ENCODE measurements at places on chromosomes 5 and 9.
A peak's percentile ranks its signal among the peaks of the same experiment; 100 is the strongest.

DNA sequence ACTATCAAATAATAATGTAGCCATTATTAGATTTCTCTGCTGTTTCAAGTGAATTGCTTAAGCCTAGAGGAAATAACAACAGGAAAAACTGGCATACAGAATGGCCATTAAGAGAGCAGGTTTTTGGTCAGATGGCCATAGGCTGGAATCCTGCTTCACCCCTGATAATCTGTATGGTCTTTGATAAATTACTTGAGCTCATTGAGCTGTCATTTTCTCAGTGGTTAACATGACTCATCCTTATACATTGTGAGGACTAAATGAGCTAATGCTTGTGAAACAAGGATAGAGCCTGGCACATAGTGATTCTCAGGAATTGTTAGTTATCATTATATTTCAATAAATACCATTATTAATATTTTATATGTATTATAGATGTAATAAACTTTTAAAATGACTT lies 516.5 kb downstream of the KIF4B start:
- no peak for DNase-seq

DNA sequence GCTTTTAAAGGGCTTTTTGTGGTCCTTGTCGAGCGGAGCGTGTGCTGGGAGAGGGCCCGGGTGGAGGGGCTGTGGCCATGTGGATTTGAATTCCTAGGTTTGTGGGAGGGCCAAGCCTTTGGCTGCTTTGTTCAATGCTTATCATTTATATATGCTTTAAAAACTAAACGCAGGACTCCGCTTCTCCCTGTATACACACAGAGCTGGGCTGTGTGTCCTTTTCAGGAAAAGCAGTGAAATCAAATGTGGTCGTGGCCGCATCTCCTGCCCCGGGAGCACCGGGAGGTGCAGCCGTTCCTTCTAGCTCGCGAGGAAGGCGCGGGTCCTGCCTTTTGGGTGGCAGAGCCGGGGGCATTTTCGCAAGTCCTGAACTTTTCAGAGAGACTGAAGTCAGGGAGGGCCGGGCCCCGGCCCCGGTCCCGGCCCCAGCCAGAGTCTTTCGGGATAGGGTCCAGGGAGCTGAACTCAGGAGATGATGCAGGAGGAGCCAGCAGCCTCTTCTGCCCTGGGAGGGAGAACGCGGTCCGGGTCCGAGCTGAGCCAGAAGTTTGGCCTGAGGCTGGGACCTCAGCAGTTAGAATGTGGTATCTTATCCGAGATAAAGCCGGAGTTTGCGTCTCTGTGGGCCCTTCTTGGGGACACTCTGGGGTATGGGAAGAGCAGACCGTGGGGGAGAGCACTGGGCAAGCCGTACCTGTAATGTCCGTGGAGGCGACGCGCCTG lies 158.8 kb downstream of the C9orf152 start:
- DNase-seq, result peak; percentile 58

- peak; percentile 37 for DNase-seq
Measured at GRCh38 chr5:1639757-1640156, 116.0 kb upstream of the LPCAT1 start.

DNA sequence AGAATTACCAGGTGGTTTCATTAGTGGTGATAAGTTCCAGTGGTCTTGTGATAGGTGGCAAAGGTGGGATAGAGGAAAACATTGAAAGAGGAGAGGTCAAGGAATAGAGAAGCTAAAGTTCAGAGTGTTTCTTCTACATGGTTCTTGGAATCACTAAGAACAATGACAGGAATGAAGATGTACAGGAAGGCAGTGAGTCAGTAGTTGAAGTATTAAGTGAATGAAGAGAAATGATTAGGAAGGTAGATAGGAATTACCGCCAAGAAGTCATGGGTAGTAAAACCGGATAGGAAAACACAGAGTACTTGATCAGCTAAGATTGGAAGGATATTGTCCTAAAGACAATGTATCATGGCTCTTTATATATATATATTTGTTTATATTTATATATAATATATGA lies 37.9 kb upstream of the RASA1 start:
- DNase-seq, result no peak

DNA sequence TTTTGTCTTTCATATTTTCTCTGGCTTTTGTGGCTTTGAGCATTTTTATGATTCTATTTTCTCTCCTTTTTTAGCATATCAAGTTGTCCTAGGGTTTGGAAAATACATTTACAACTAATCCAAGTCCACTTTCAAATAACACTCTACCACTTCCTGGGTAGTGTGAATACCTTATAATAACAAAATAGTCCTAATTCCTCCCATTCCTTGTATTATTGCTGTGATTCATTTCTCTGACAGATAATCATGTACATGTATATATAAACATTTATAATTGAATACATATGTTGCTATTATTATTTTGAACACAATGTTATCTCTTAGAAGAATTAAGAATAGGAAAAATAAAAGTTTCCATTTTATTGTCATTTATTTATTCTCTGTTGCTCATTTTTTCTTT lies 14.9 kb upstream of the ADAM19 start:
- DNase-seq, result no peak

DNA sequence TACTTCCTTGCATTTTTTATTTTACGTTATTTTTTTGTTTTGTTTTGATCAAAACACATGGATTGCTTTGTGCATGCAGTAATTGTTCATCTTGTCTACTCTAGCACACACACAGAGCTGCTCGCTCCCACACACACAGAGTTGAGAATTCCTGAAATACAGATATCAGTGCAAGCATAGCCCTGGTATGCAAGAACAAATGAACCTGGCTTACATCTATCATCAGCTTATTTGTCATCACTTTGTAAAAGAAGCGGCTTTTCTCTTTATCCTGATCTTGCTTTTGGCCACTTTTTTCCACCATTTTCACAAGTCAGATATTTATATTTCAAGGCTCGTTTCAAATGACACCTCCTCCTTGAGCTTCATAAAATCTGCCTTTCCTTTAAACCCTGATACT lies 1435.7 kb downstream of the MAT2B start:
- DNase-seq, result no peak

GRCh38 chr5:937151-937924 lies 44.7 kb downstream of the TRIP13 start:
- DNase-seq, result no peak

GRCh38 chr5:143229426-143229895 lies 174.0 kb downstream of the NR3C1 start:
- DNase-seq, result no peak

DNA sequence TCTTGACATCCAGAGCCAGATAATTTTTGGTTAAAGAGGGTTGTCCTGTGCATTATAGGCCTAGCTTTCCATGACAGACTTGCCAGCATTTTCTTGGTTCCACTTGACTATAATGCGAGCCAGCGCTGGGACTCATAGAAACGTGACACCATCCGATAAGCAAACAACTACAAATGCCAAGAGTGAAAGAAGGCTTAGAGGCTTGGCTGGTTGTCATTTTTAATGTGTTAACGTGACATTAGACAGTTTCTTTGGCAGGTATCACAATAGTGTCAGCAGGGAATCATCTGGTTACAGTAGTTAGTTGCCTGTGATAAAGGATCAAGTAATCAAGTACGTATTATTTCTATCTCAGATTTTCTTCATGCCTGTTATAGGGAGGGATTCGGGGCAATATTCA lies 20.0 kb upstream of the LIFR start:
- DNase-seq, result peak; percentile 46

DNA sequence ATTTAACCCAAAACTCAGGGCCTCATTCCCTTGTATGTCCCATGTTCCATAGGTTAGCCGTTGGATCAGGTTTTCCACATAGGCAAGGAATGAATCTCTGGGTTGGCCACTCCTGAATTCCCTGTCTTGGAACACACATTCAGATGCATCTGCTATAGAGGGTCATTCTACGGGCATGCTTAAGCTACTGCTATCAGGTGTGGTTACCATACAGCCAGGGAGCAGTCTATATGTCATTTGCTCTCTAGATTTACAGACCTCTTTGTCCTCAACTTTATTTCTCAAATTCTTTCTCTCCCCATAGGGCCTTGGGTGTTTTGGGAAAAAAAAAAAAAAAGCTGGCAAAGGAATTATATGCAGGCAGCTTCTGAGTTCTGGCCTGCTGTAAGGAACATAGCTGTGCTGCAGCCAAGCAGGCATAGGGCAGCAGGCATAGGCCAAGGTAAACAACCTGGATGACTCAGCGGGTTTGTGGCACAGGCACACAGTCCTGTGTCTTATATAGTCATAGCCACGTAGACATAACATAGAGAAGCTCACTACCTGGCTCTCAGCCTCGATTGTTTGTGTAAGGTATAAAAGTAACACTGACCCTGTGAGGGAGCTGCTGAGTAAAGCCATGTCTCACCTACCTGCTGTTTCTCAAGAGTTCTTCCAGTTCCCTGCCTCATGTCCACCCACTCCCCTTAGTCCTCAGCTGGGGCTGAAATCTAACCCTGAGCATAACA lies 141.5 kb downstream of the OSTF1 start:
- no peak for DNase-seq

- DNase-seq, result no peak
Measured at GRCh38 chr9:12666813-12667212, 26.4 kb upstream of the TYRP1 start.

GRCh38 chr5:74673011-74673790 lies 11.8 kb upstream of the HEXB start:
- DNase-seq, result peak; percentile 62

DNA sequence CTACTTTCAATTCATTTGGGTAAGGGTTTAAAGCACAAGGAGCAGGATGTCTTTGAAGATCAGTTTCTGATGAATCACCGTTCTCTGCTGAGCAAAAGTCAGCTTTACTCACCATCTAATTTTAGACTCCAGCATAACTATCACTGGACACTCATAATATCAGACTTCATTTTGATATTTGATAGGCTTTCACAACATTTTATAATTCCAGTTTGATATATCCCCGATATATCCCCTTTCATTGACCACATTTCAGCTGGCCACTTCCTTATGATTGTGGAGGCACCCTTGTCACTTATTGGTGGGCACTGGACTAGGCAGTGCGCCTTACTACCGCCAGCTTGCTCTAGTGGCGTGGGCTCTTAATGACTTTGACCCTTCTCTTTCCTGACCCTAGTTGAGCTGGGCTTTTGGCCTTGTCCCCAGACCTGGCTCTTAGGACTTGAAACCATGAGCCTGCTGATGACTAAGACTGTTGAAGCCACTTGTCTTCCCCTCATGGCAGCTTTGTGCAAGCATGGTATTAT lies 46.8 kb downstream of the CYSTM1 start:
- no peak for DNase-seq

- no peak for DNase-seq
Measured at GRCh38 chr5:427415-428087, 15.4 kb upstream of the EXOC3 start.

DNA sequence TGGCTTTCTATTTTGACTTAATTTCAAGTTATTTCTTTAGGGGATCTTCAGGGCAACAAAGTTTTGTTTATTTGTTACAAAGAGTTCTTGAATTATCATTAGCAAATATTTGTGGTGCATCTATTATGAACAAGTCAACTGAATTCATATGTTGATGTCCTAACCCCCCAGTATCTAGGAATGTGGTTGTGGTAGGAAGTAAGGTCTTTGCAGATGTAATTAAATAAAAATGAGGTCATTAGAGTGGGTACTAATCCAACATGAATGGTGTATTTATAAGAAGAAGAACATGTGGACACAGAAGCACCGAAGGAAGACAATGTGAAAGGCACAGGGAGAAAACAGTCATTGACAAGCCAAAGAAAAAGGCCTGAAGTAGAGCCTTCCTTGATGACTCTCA lies 474.0 kb upstream of the DAB2 start:
- DNase-seq, result no peak

DNA sequence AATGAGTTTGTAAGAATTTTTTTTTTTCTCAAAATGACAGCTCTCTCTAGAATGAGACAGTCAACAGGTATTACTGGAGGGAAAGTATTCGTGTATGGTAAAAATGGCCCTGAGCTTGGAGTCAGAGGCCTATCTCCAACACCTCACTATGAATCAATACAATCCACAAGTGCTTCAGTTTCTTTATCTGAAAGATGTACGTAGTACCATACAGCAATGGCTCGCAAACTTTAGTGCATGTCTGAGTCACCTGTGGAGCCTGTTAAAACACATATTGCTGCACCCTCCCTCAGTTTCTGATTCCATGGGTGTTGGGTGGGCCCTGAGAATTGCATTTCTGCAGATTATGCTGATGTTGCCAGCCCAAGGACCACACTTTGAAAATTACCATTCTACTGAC lies 44.6 kb downstream of the DMRT2 start:
- no peak for DNase-seq

DNA sequence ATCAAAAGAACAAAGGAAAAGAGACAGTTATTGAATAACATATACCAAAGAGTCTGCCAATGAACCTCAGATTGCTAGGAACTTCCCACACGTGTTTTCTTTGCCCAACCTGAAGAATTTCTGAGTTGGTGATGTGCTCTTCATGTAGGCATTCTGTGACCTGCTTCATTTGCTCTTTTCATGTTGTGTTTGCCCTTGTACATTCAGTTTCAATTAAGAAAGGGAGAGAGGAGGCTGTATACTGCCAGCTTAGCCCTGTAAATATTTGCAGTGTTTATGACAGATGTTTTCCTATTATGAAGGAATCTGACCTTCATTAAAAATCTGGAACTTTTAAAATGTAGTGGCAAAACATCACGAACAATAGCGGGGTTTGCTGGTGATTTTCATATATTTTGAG lies 168.5 kb downstream of the GAS1 start:
- DNase-seq, result no peak

GRCh38 chr5:65263321-65263720 lies 218.4 kb downstream of the ADAMTS6 start:
- no peak for DNase-seq

DNA sequence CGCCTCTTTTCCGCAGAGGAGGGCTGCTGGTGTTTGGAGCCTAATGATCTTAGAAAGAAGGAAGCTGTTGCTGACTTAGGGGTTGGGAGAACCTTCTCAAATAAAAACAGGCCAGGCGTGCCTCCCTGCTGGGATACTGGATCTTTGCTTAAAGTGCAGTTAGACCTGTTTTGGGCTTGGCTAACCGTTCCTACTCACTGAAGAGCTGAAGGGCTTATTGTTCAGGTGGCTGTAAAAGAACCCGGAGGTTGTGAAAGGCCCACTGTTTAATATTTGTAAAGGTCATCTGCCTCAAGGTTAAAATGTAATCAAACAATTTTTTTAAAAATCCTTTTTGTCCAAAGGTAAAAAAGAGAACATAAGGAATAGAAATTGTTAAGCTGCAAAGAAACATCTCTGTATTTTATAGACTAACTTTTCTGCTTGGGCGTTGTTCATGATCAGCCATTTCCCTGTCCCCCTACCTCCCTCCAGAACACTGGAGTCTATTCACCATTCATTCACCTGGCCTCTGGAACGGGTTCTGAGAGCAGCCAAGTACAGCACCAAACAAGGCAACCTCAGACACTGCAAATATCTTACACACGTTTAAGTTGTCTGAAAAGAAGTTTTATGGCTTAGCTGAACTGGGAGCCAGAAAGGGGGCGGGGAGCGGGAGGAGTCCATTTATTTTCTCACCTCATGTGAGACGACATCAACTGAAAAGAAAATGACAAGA lies 18.6 kb upstream of the MTMR12 start:
- no peak for DNase-seq

GRCh38 chr5:21049901-21050300 lies 1061.9 kb upstream of the CDH18 start:
- no peak for DNase-seq

GRCh38 chr5:1668141-1668721 lies 131.4 kb downstream of the MRPL36 start:
- DNase-seq, result peak; percentile 66

- DNase-seq, result no peak
Measured at GRCh38 chr9:35716230-35716629, 15.8 kb downstream of the TLN1 start.
